ENCODE measurements at places on chromosomes 3 and 15. TPM values are rescaled to one million over a fixed set of nuclear protein-coding genes. Genes with fewer than 3 reads are reported as not detected.

GRCh38 chr3:7897655-7898054, 604.0 kb upstream of the LMCD1 start:
- H3K27ac ChIP-seq: no peak overlapping the region
- H3K4me1 ChIP-seq: no peaks in the 10 kb centered on the region
- no peaks in the 10 kb centered on the region for H3K27me3 ChIP-seq
- DNase-seq: no peak
- no peak overlapping the region for H3K4me3 ChIP-seq

DNA sequence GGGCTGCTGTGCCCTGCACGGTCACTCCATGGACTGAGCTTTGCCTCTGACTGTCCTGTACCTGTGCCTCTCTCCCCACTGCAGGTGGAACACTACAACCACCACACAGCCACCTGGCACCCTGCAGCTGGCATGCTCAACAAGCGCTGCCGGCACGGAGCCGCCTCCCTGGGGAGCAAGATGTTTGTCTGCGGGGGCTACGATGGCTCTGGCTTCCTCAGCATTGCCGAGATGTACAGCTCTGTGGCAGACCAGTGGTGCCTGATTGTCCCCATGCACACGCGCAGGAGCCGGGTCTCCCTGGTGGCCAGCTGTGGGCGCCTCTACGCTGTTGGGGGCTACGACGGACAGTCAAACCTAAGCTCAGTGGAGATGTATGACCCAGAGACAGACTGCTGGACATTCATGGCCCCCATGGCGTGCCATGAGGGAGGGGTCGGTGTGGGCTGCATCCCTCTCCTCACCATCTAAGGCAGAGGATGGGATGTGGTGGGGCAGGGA, 37.3 kb upstream of the PTPN23 start:
- no peaks in the 10 kb centered on the region for H3K27me3 ChIP-seq
- no peak overlapping the region for H3K4me3 ChIP-seq
- DNase-seq: no peak
- H3K27ac ChIP-seq: no peak overlapping the region

DNA sequence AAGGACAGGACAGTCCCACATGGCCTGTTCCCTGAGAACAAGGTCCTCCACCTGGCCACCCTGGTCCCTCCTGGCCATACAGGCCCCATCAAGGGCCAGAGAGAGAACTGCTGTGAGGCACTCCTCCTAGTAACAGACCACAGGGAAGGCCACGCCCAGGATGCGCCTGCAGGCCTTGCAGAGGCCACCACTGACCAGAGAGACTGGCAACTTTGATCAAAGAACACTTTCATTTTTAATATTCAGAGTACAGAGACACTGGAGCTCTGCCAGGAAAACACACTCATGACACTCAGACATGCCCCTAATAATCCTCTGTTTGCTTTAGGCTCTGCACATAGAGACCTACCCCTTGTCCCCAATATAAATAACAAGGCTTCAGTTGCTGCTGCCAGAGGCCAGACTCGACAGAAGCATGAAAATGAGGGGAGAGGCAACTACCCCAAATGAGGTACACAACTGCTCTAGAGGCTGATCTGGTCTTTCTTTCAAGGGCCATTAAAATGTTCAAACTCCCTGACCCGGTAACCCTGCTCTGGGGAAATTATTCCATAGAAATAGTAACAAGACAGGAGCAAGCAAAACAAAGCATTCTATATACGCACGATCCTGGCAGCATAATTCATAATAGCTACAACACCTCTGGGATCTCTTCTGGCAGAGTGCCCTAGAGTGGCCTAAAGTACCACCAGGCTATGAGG, 44.8 kb downstream of the CCDC12 start:
- H3K27me3 ChIP-seq: no peaks in the 10 kb centered on the region
- no peaks in the 10 kb centered on the region for H3K36me3 ChIP-seq
- DNase-seq: no peak
- H3K4me1 ChIP-seq: peaks cover 100% of the 10 kb centered on the region
- H3K27ac ChIP-seq: peak overlapping the region; percentile 86

DNA sequence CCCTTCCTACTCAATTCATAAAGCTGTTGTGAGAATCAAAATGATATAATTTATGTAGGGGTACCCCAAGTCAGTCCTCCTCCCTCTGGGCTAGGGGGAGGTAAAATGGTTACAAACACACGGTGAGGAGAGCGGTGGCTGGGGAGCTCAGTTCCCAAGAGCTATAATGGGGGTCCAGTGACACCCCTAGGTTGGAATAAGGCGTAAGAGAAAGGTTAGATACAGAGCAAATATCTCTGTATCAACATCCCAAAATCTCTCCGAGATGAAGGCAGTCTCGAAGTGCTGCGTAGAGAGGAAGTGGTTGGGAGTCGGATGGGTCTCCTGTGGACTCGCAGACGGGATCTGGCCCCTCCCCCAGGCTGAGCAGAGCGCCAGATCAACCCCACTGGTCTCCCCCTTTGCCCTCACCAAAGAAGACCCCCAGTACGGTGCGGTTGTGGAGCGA, 1.8 kb downstream of the DUOX2 start:
- no peak for DNase-seq
- H3K4me1 ChIP-seq: peaks cover 17% of the 10 kb centered on the region
- peak overlapping the region; percentile 51 for H3K4me3 ChIP-seq
- H3K27me3 ChIP-seq: peaks cover 19% of the 10 kb centered on the region
- no peak overlapping the region for H3K27ac ChIP-seq

GRCh38 chr15:39578851-39579486, 1.9 kb upstream of the THBS1 start:
- no peak for DNase-seq
- H3K4me1 ChIP-seq: peaks cover 7% of the 10 kb centered on the region
- peak overlapping the region; percentile 69 for H3K4me3 ChIP-seq
- no peaks in the 10 kb centered on the region for H3K36me3 ChIP-seq

The MORC1 gene
- total RNA-seq: not detected

The GNAT1 gene
- not detected for total RNA-seq
